ENCODE measurements at places on chromosomes 12 and 14. TPM values are rescaled to one million over a fixed set of nuclear protein-coding genes. Genes with fewer than 3 reads are reported as not detected.

Gene ST8SIA1
- 0.84 TPM for total RNA-seq

Gene TMEM132D
- total RNA-seq: not detected

Gene WNT1
- total RNA-seq: not detected

Gene PRH2
- not detected for total RNA-seq

Gene CMA1
- 2.1 TPM for total RNA-seq

Gene NID2
- not detected for total RNA-seq

Gene ADAM21
- total RNA-seq: 0.21 TPM

DNA sequence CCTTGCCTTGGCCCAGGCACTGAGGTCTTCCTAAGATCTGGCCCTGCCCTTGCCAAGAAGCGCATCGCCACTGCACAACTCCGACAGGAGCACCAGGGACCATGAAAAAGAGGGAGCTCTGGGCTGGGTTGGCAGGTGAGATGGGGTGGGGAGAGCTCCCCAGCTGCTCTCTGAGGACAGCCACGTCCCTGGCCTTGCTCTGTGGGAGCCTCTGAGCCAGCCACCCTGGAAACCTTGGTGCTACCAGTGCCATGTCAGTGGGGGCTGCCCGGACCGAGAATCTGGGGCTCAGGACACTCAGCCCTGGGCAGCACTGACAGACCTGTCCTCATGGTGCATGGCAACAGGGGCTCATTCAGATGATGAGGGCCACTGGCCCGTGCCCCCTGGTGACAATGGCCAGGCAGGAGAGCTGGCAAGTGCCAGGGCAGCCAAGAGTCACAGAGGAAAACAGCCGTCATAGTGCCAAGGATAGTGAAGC is 134.8 kb downstream of the ZFP36L1 start:
- H3K4me3 ChIP-seq: no peak overlapping the region
- no peaks in the 10 kb centered on the region for H3K36me3 ChIP-seq
- no peak overlapping the region for H3K27ac ChIP-seq
- DNase-seq: no peak
- peaks cover 8% of the 10 kb centered on the region for H3K4me1 ChIP-seq
- H3K27me3 ChIP-seq: no peaks in the 10 kb centered on the region

DNA sequence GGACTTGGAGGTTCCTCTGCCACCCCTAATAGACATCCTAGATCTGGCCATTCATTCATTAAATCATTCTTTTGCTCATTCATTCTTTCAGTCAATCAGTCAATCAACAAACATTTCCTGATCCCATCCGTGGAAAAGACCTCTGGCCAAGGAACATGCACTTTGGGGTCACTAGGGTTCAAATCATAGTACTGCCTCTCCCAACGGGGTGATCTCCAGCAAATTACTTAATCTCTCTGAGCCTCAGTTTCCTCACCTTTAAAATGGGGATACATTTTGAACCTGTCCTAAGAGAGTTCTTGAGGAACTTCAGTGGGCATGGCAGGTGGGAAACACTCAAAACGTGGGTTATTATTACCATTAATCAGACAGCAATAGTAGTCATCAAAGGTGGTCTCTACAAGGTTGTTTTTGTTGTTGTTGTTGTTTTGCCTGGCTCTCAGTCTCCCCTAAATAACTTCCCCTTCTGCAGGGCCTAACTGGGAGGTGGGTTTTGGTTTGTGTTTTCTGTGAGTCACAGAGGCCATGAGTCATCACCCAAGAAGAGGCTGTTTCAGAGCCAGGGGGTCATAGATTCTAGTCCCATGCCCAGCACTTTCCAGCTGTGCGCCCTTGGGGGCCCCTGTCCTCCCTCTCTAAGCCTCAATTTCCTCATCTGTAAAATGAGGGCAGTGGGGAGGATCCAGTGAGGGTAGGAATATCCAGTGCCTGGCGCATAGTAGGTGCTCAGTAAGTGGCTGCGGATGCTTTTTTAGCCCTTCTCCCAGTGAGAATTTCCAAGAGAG is 16.9 kb upstream of the FAM222A start:
- DNase-seq: peak; percentile 14
- H3K4me1 ChIP-seq: no peaks in the 10 kb centered on the region
- no peaks in the 10 kb centered on the region for H3K36me3 ChIP-seq
- no peak overlapping the region for H3K27ac ChIP-seq
- H3K4me3 ChIP-seq: no peak overlapping the region
- H3K27me3 ChIP-seq: peaks cover 6% of the 10 kb centered on the region

DNA sequence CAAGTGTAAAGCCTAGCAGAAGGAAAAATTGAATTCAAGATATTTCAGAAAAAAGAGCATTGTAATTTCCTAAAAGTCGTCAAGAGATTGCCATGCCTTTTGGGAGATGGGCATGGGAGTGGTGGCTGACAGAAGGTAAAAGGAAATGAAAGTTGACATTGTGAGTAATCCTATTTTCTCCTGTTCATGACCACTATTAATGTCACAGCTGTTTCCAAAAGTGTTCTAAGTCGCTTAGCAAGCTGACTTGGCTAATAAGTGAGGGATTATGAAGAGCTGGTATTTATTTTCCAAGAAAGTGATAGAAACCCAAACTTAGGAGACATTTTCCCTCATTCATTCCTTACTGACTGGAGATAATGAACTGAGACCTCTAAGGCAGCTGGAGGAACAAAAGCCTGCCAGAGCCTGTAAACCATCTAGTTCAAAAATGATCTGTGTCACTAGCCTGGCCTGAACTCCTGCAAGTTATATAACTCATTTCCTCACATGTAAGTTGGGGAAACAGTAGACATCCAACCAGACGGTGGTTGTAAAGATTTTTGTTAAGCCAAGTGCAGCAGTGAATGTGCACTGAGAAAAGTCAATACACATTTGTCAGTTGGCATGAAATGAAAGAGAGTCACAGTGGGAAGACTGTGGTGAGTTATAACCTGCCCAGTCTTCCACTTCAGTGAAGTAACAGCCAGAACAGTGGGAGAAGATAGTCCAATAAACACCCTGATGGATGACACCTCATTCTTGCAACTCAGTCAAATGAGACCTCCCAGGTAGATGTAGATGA is 75.8 kb downstream of the DIO2 start:
- no peak overlapping the region for H3K4me3 ChIP-seq
- H3K27ac ChIP-seq: no peak overlapping the region
- DNase-seq: no peak

- H3K27ac ChIP-seq: peak overlapping the region; percentile 2
- H3K36me3 ChIP-seq: no peaks in the 10 kb centered on the region
- peaks cover 25% of the 10 kb centered on the region for H3K4me1 ChIP-seq
- DNase-seq: no peak
- no peaks in the 10 kb centered on the region for H3K27me3 ChIP-seq
Measured at GRCh38 chr14:105076805-105077648, 11.8 kb upstream of the GPR132 start.

- DNase-seq: no peak
- H3K27ac ChIP-seq: no peak overlapping the region
- H3K4me1 ChIP-seq: no peaks in the 10 kb centered on the region
- no peak overlapping the region for H3K4me3 ChIP-seq
- H3K27me3 ChIP-seq: no peaks in the 10 kb centered on the region
Measured at GRCh38 chr12:77965790-77966189, 135.1 kb downstream of the NAV3 start.

DNA sequence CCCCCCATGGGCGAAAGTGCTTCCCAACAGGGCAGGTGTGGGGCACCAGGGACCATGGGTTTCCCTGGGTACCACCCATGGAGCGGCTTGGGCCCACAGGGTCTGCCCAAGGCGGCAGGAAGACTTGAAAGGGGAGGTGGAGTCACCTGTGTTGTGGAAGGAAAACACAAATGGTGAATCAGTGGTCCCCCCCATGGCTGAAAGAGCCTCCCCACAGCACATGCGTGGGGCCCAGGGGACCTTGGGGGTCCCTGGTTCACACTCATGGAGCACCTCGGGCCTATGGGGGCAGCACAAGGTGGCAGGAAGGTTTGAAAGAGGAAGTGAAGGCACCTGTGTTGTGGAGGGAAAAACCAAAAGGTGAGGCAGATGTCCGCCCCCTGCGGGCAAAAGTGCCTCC is 581.9 kb downstream of the ALG10 start:
- H3K27ac ChIP-seq: no peak overlapping the region
- no peaks in the 10 kb centered on the region for H3K4me1 ChIP-seq
- no peak overlapping the region for H3K4me3 ChIP-seq
- no peak for DNase-seq
- no peaks in the 10 kb centered on the region for H3K27me3 ChIP-seq
- H3K36me3 ChIP-seq: peaks cover 11% of the 10 kb centered on the region

GRCh38 chr14:66398437-66398836 is 87.7 kb upstream of the CCDC196 start:
- H3K4me3 ChIP-seq: no peak overlapping the region
- no peaks in the 10 kb centered on the region for H3K36me3 ChIP-seq
- H3K27ac ChIP-seq: no peak overlapping the region
- no peak for DNase-seq

DNA sequence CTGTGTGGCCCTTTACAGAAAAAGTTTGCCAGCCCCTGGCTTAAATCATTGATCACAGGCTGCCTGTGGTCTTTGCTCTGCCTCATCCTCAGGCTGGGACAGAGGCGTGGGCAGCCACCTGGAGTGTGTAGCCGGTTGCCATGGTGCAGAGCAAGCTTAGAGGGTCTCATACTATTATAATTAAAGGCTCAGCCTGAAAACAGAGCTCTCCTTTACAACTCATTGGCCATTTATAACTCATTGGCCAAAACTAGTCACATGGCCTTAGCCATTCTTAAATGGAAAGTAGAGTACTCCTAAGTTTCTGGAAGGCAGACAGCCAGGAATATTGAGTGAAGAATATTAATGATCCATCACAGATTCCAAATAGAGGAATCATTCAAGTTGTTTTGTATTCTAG is 3.0 kb downstream of the HSP90B1 start:
- H3K27me3 ChIP-seq: no peaks in the 10 kb centered on the region
- peaks cover 57% of the 10 kb centered on the region for H3K4me1 ChIP-seq
- peak overlapping the region; percentile 81 for H3K4me3 ChIP-seq
- H3K36me3 ChIP-seq: peaks cover 64% of the 10 kb centered on the region
- peak overlapping the region; percentile 100 for H3K27ac ChIP-seq

- H3K27ac ChIP-seq: peak overlapping the region; percentile 52
- H3K4me3 ChIP-seq: no peak overlapping the region
- DNase-seq: peak; percentile 73
- H3K27me3 ChIP-seq: no peaks in the 10 kb centered on the region
Measured at GRCh38 chr12:94941440-94941862, 62.0 kb downstream of the NDUFA12 start.

DNA sequence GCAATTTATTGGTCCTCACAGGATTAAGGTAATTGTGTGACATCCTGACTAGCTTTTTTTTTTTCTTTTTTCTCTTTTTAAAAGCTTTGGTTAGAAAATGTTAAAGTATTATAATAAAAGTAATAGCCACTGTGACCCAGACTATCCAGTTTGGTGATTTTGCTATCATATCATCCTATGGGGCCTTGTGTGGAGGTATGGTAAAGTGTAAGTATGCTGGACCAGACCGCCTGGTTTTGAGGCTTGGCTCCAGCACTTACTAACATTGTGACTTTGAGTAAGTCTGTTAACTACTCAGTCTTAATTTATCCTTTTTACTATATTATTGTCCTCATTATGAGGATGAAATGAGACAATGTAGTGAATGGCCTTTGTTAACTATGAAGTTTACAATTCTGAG is 15.5 kb downstream of the EID3 start:
- DNase-seq: no peak
- H3K27ac ChIP-seq: no peak overlapping the region
- no peaks in the 10 kb centered on the region for H3K27me3 ChIP-seq
- H3K4me1 ChIP-seq: no peaks in the 10 kb centered on the region
- peaks cover 40% of the 10 kb centered on the region for H3K36me3 ChIP-seq

GRCh38 chr14:92471919-92472318 is 41.7 kb upstream of the RIN3 start:
- no peak for DNase-seq
- no peaks in the 10 kb centered on the region for H3K36me3 ChIP-seq
- H3K27me3 ChIP-seq: no peaks in the 10 kb centered on the region
- H3K27ac ChIP-seq: no peak overlapping the region

DNA sequence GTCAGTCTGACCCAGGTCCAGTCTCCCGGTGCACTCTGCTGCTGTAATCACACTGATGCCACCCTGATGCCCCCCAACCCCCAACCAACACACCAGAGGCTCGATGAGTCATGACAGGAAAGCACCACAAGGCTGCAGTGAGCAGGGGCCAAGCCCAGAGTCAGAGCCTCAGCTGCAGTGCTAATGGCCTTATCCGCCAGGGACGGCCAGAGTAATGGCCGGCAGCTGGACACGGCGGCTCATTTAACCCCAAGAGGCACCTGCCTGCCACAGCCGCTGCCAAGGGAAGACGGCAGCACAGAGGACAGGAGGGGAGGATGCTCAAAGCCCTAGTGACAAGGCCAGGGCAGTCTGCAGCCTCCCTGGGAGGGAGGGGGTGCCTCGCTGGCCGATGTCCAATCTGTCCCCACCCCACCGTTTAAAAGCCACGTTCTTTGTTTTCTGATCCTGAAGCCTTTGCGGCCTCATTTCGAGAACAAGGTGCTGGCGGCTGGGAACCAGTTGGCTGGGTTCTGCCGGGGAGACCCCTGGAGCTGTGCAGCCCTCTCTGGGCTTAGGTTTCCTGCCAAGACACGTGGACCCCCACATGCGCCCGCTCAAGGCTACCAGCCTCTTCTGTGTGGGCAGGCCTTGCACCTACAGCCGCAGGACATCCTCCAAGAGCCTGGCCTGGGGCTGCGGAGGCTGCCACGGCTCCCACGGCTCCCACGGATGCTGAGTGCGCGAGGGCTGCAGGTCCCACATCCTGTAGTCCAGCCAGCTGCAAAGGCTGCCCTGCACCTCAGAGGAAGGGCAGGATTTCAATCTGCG is 13.1 kb downstream of the CCDC85C start:
- no peaks in the 10 kb centered on the region for H3K36me3 ChIP-seq
- no peak overlapping the region for H3K4me3 ChIP-seq
- H3K27me3 ChIP-seq: no peaks in the 10 kb centered on the region
- peaks cover 23% of the 10 kb centered on the region for H3K4me1 ChIP-seq
- no peak overlapping the region for H3K27ac ChIP-seq

GRCh38 chr12:13523536-13524307 is 327.2 kb downstream of the EMP1 start:
- H3K4me1 ChIP-seq: no peaks in the 10 kb centered on the region
- no peaks in the 10 kb centered on the region for H3K36me3 ChIP-seq
- peaks cover 8% of the 10 kb centered on the region for H3K27me3 ChIP-seq
- no peak overlapping the region for H3K27ac ChIP-seq
- DNase-seq: no peak

DNA sequence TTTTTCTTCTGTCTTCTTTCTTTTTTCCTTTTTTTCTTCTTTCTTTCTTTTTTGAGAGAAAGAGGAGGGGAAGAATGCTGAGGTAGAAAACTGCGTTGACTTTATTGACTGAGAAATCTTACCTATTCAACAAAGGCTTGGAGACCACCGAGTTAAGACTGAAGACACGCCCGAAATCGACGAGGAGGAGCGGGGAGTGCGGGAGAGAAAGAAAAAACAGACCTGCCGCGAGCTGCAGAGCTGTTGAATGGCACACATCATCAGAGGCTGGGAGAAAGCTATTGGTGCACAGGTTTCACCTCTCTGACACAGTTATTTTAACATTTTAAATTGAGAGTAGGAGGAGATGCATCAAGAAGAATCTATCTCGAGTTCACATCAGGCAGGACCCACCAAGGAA is 5.1 kb downstream of the ASCL1 start:
- H3K4me3 ChIP-seq: peak overlapping the region; percentile 32
- DNase-seq: no peak
- no peak overlapping the region for H3K27ac ChIP-seq

GRCh38 chr12:103676893-103677292 is 89.8 kb downstream of the STAB2 start:
- no peaks in the 10 kb centered on the region for H3K27me3 ChIP-seq
- H3K4me3 ChIP-seq: no peak overlapping the region

GRCh38 chr12:30902001-30902400 is 24.5 kb upstream of the TSPAN11 start:
- peaks cover 3% of the 10 kb centered on the region for H3K27me3 ChIP-seq
- no peaks in the 10 kb centered on the region for H3K4me1 ChIP-seq
- H3K27ac ChIP-seq: no peak overlapping the region
- H3K4me3 ChIP-seq: no peak overlapping the region

Measured in activated naive CD4-positive, alpha-beta T cell treated with anti-CD3 and anti-CD28 coated beads for 36 hours (primary cell).